MV-4-11 (cell line): ENCODE measurements at places on chromosomes 13 and 19.

DNA sequence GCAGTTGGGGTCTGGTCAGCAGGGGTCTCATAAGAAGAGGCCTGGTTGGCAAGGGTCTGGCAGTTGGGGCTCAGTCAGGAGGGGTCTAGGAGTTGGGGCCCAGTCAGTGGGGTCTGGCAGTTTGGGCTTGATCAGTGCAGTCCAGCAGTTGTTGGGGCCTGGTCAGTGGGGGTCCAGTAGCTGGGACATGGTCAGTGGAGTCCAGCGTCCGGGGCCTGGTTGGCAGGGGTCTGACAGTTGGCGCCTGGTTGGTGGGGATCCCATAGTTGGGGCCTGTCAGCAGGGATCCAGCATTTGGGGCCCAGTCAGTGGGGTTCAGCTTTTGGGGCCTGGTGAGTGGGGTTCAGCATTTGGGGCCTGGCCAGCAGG is 60.5 kb upstream of the TPM4 start:
- DNase-seq = no peak

DNA sequence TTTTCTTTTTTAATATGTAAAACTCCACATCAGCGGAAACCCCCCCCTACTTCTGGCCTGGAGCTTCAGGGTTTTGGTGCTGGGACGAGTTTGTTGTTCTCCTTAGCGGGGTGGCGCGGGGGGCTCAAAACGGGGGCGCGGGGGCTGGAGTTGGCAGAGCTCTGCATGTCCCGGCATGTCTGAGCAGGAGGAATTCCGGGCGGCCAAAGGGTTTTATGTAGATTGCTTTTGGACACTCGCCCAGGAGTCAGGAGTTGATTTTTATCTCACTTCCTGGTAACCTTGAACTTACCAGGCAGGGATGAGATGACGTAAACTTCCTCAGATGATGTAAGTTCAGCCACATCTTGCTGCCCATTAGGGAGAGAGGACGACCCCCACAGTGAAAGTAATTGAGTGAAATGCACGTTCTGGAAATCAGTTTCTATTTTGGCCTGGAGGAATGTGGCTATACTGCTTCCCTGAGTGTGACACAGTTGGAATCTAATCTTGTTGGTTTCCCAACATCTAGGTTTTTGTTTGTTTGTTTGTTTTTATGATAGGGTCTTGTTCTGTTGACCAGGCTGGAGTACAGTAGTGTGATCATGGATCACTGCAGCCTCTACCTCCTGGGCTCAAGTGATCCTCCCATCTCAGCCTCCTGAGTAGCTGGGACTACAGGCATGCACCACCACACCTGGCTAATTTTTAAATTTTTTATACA is 21.0 kb upstream of the GDF15 start:
- peak; percentile 96 for DNase-seq

DNA sequence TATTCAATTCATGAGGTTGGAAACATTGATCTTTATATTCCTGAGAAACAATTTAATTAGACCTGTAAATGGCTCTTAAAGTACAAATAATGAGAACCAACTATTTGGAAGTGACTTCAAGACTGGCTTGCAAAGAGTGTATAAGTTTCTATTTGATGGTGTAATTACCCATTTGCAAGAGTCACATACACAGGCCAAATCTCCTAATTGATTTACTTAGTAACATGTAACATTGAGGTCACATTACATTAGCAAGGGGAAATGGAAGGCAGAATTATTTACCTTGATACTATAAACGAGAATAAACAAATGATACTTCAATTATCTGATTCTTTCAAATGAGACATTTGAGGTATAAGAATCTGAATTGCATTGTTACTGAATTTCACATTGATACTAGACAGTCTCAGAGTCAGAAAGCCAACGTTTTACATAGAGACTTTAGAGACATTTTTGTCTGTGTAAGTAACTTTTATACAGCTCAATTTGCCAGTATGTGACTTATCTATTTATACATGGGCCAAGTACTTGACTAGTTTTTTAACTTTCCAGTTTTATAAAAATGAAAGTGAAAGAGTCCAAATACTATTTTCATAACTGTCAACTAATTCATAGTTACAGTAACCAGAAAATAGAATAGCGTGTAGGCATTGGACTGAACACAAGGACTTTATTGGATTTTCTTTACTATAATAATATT is 95.6 kb upstream of the RFC3 start:
- DNase-seq = no peak

GRCh38 chr19:49926515-49926914 is 2.5 kb upstream of the ATF5 start:
- DNase-seq = no peak

DNA sequence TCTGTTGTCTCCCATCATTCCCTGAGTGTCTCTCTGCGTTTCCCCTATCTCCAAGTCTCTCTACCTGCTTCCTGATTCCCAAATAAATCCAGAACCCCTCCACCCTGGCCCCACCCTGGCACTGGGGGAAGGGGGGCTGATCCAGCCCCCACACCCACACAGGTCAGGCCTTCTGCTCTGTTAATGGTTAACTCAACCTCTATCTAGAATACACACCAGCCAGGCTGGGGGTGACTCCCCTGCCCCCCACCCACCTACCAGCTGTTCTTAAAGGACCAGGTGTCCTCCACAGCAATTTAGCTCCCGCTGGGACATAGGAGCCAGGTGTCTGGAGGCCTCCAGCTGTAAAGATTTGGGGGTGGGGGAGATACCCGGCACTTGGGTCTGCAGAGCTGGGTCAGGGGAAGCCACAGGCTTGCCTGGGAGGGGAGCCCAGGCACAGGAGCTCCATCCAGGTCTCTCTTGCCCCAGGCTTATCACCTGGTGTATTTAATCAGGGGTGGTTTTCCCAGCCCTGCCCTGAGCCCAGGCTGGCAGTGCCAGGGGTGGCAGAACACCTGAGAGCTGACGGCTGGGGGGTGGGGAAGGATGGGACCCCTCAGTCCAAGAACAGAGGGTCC is 3.9 kb downstream of the IRF2BP1 start:
- no peak for DNase-seq

DNA sequence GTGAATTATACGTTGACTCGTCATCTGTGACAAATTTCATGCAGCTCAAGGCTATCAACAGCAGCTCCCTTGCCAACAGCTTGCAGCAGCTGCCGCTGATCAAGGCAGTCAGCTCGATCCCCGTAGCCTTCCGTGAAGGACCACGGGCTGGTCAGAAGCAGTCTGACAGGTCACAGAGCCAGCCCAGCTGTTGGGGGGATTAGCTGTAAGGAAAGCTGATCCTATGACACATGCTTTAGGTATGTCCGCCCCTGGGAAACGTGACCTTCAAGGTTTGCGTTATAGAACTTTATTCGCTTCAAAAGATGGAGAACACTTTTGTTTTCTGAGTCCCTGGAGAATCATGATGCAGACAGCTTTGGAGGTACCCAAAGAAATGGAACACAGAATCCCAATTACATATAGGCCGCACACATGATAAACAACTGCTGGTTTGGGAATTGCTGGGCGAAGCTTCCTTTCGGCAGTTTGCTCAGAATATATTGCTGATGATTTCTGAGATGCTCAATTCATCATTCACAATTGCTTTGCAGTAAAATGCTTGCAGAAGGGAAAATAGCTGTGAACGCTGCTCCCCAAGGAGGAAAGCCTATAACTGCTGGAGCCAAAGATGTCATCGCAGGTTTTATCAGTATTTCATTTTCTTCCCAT is 62.6 kb upstream of the USP29 start:
- no peak for DNase-seq

DNA sequence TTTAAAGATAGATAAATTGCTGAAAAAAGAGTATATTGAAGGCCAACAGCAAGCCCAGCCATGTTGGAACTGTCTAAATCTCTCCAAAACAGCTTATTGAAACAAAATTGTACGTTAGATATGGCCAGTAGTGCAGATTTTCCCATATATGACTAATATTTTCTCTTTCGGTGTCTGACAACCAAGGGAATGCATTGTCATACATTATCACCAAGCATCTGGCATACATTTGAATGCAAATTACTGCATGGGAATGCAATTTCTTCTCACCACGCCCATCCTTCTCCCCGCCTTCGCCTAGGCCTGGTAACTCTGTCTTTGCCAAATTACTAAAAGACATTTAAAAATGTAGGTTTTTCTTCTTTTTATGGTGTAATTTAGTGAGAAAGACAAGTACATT is 32.5 kb upstream of the IRS2 start:
- DNase-seq = no peak

DNA sequence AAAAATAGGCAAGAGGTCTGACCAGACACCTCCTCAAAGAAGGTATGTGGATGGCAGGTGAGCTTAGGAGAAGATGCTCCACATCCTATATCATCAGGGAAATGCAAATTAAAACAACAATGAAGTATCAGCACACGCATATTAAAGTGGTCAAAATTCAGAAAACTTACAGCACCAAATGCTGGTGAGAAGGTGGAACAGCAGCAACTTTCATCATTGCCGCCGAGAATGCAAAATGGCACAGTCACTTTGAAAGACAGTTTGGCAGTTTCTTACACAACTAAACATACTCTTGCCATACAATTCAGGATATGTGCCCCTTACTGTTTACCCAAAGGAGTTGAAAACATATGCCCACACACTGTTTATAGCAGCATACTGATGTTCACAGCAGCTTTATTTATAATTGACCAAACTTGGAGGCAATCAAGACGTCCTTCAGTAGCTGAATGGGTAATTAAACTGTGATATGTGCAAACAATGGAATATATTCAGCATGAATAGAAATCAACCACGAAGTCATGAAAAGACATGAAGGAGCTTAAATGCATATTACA is 22.5 kb downstream of the OR10H4 start:
- no peak for DNase-seq

GRCh38 chr13:104411141-104411765 is 1345.0 kb upstream of the SLC10A2 start:
- DNase-seq = no peak

- DNase-seq = no peak
Observed at GRCh38 chr13:99363949-99364348, 56.8 kb upstream of the GPR183 start.

- peak; percentile 89 for DNase-seq
Observed at GRCh38 chr19:10551698-10552301, 8.1 kb downstream of the ATG4D start.

- DNase-seq = peak; percentile 58
Observed at GRCh38 chr13:31896427-31896826, 135.1 kb upstream of the FRY start.

- DNase-seq = peak; percentile 74
Observed at GRCh38 chr19:45667620-45668341, at the start of gene GIPR. Gene GIPR, plus strand, starts transcription at chr19:45668221. Its CDS starts 1,300 bp downstream, at chr19:45669521.

- no peak for DNase-seq
Observed at GRCh38 chr13:100528353-100528752, 60.2 kb downstream of the GGACT start.
